CD8-positive, alpha-beta T cell (primary cell): ENCODE measurements at places on chromosomes 3 and 15.

DNA sequence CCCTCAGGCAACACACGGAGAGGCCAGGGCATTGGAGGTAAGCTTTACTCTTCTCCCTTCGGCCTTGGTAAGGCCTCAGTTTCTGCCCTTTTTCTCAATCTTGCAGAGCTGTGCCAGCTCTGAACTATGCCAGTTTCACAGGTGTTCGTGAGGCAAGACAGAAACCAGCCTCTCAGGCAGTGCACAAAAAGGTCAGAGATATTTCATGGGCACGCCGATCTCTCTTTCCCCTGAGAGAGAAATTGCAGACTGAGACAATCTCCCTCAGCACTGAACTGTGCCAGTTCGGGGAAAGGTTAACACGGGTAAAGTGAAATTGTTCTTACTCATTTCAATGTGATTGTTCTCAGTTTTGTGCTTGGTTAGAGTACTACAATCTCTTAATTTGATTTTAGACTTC lies 88.5 kb downstream of the GMNC start:
- DNase-seq = no peak

DNA sequence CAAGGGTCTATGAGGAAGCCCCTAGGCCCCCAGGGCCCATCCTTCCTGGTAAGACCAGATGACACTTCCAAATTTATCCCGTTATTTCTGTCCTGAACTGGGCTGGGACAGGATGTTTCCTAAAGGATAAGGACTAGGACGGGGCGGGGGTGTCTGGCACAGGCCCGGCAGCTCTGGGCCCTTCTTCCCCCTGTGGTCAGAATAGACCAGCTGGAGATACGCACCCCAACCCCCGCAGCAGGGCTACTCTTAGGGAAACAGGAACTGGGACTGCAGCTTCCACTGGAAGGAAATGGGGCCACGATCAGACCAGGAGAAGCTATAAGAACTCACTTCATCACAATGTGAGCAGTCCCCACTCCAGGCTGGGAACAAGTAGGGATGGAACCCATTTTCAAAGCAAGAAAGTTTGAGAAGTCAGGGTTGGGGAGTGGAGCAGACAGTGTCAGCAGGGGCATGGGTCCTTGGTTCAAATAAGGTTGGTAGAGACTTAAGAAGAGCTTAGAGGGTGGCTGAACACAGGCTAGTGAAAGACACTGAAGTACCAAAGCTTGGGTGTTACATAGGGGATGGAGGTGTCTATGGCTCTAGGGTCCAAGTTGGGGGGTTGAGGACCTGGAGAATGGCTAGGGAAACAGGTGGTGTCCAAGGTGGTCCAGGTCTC lies 1.1 kb downstream of the NCKIPSD start:
- no peak for DNase-seq

- DNase-seq = no peak
Measured at GRCh38 chr15:62798536-62798935, 244.0 kb upstream of the TPM1 start.

GRCh38 chr3:108124337-108125152 lies 33.7 kb upstream of the CD47 start:
- DNase-seq = peak; percentile 15

DNA sequence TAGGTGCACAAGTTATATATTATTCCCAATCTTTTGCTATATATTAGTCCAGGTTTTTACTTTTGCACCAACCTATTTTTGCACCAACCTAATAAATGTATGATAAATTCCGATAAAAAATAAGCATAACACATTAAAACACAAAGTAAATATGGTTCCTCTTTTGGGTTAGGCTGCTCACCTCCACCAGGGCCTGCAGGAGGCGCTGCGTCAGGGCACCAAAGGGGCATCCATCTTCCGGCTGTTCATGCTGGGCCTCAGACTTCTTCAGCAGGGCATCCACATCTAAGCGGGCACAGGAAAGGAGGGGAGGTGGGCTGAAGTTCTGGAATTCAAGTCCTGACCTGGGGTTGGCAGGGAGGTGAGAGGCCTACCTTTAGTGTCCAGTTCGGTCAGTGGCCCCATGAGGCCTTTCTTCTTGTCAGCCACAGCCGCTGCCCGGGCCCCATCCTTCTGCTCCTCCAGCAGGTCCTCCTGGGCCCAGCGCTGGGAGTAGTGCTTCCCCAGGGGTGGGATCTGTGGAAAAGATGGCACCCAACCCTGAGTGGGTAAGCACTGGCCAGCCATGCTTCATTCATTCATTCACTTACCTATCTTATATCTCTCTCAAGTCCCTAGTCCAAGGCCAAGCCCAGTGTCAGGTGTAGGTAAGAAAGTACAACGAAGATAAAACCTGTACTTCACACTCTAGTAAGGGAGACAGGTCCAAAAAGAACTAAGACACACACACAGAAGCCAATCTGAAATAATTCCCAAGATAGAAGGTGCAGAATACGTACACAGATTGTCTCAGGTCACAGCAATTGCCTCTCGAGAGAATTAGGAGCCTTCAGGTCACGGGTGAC lies 5.2 kb downstream of the TADA3 start:
- no peak for DNase-seq

DNA sequence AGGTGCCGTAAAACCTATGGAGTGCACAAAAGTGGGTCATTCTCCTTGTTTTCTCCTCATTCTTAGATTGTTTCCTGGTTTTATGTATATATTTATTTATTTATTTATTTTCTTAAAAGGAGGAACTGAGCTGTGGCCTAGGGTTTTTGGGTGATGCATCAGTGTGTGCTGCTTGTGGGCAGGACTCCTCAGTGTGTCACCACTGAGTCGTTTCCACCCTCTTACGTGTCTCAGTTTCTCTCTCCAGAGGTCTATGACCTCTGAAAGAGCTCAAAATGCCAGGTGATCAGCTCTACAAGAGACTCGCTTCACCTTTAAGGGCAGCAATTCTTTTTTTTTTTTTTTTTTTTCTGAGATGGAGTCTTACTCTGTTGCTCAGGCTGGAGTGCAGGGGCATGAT lies 72.9 kb downstream of the CD200 start:
- DNase-seq = no peak

DNA sequence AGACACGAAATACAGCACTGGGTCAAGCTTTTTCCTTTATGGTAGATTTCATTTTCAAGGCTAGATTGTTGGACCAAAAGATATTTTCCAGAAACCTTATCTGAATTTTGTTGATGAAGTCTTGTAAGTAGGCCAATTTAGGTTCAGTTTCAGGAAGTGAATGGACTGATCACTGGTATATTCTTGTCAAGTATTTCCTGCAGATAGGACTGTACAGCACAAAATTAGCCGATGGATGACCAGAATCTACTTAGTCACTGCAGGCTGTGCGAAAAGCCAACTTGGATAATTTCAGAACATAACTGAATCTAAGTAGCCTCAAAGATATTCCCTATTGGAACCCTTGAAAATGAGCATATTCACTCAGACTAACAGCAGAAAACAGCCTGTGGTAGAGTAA lies 206.5 kb downstream of the NR1D2 start:
- no peak for DNase-seq

DNA sequence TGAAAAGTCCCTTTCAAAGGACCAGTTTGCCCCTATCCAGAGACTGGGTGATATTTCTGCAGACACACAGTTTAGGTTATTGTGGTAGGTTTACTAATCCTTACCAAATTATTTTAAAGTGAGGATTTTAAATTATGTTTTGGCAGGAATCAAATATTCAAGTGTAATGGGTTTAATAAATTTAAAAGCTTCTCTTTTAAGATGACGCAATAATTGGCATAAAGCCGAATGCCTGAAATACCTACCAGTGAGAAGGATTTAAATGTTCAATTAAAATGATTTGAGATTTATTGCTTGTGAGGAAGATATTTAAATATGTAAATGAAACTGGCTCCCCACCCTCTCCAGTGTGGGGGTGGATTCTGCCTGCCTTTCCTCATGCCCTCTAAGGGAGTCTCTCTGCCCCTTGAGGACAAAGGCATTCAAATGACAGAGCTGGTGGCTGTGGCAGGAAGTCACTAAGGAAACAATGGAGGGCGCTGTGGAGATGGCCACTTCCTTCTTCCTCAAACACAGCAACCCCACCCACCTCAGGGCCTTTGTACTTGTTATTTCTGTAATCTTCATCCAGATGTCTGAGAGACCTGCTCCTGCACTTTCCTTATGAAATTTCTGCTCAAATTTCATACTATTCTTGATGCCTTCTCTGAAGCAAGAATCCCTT lies 131.7 kb downstream of the TNIK start:
- peak; percentile 67 for DNase-seq

DNA sequence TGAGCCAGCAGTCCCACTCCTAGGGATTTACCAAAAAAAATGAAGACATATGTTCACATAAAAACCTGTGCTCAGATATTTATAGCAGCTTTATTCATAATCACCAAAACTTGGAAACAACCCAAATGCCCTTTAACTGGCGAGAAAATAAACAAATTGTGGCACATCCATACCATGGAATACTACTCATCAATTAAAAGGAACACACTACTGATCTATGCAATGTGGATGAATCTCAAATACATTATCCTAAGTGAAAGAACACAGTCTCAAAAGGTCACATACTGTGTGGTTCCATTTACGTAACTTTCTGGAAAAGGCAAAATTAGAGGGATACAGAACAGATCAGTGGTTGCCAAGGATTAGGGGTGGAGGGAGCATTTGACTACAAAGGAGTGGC lies 394.5 kb downstream of the SHQ1 start:
- no peak for DNase-seq

GRCh38 chr3:197353867-197354567 lies 55.6 kb upstream of the DLG1 start:
- no peak for DNase-seq

GRCh38 chr3:161540594-161540993 lies 44.0 kb downstream of the OTOL1 start:
- DNase-seq = no peak

DNA sequence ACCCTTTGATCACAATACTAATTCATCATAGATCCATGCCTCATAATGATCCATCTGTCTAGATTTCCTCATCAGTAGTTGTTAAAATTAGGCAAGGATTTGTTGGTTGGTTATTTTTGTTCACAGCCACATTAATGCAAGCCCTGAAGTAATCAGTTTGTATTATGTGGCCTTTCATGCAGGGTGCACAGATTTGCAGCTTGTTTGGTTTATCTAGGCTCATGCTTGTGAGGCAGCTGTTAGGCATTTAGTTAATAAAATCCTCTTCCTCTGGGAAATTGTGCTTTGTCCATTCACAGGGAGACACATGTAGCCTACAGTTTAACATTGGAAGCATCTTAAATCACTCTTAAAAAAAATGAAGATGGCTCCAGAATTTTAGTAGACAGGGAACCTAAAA lies 162.8 kb upstream of the ZNF385D start:
- DNase-seq = no peak

DNA sequence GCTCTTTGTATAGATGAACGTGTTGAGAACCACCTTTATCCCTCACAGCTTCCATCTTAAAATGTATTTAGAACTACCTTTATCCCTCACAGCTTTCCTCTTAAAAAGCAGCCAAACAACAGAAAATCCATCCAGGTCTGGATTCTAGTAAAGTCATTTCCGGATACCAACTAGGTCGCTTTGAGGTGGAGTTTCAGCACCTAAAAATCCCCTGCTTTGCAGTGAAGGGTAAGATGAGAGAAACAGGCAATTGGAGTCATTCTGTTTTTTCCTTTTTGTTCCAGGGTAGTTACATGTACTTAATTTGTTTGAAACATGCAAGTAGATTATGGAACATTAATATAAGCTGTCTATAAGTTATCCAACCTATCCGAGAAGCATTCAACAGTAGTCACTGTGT lies 192.0 kb downstream of the UBE2E2 start:
- DNase-seq = no peak

DNA sequence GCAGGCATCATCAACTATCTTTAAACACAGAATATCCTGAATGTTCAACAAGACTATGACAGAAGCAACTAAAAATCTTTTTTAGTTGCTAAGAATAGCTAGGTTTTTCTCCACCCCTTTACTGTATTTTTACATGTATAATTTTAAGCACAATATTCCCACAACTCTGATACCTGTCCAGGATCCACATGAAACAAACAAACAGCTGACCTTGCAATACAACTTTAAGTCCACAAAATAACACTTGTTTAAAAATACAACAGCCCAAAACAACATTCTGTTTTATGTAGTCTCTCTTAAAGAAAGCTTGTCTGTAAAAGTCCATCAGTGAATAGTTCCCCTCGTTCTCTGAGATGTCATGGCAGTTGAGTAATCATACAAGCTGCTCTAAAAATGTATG lies 41.1 kb downstream of the IFT57 start:
- DNase-seq = no peak

GRCh38 chr3:102192575-102192974 lies 242.2 kb upstream of the ZPLD1 start:
- no peak for DNase-seq

GRCh38 chr3:185069037-185070030 lies 83.5 kb downstream of the C3orf70 start:
- DNase-seq = no peak

- no peak for DNase-seq
Measured at GRCh38 chr3:176431038-176431418, 766.3 kb downstream of the TBL1XR1 start.

GRCh38 chr15:39321977-39322376 lies 258.9 kb upstream of the THBS1 start:
- no peak for DNase-seq

GRCh38 chr15:44099671-44100070 lies 95.4 kb downstream of the FRMD5 start:
- DNase-seq = no peak

DNA sequence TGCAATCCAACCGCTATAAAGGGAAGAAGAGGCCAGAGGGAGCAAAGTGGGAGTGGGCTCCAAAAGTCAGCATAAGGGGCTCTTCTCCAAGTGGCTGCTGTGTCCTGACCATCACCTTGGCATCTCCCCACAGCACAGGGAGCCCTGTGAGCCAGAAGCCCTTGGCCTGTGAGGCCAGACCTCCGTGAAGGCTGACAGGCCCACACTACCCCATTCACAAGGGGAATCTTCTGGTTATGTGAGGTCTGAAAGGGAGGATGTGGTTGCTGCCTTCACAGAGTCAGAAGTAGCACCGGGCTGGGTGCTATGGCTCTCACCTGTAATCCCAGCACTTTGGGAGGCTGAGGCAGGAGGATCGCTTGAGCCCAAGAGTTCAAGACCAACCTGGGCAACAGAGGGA lies 2.6 kb upstream of the ULK3 start:
- DNase-seq = peak; percentile 61

- no peak for DNase-seq
Measured at GRCh38 chr3:190537146-190537545, 23.3 kb downstream of the IL1RAP start.

GRCh38 chr3:49501842-49502241 lies 31.8 kb downstream of the DAG1 start:
- DNase-seq = no peak

DNA sequence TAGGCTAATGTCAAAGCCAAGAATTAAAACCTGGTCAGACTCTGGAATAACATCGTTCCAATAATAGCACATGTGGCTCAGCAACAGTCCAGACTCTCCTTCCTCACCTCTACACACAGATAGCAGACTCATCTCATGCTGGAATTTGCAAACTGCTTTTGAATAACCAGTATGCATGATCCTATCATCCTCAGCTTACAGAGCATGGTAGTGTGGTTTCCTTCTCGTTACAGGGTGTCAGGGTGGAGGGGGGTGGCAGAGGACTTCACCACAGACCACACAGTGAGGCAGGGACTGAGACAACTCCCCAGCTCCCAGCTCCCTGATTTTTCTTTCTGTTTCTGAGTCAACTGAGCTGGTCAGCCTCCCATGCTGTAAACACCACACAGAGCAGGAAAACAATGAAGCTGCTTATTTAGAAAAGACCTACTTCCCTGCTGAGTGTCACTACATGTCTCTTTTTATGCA lies 101.6 kb downstream of the RPL22L1 start:
- no peak for DNase-seq
